ENCODE measurements at places on chromosomes 5 and 9.

DNA sequence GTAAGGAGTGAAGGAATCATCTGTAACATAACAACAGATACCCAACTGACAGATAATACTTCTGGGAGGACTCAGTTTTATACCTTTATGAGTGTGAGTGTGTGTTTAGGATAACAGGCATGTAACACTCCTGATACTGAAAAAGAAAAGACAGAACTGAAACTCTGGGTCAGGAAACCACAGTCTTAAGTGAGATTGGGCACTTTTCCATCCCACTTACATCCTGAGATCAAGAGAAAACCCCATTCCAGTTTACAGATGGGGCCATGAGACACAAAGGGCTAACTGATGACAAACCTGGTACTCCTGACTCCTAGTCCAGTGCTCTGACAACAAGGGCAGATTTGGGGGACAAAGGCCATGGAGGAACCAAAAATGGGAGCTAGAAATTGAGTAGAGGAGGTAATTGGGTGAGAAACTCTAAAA, 18.0 kb downstream of the IL5 start:
- DNase-seq = no peak

DNA sequence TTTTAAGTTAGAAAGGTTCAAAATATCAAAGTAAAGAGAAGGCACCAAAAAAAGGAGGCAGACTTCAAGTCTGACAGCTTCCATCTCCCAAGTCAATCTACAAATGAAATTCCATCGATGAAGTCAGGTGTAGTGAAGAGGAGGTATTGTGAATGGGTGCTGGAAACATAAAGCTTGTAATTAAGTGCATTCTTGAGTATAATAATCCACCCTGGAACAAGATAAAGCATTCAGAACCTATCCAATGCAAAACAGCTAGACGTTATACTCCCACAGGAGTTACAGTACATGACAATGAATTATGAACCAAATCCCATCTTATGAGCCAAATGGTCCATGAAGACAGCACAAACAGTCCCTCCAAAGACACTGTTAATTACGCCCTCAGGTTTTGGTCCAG, 22.3 kb downstream of the BNC2 start:
- no peak for DNase-seq

DNA sequence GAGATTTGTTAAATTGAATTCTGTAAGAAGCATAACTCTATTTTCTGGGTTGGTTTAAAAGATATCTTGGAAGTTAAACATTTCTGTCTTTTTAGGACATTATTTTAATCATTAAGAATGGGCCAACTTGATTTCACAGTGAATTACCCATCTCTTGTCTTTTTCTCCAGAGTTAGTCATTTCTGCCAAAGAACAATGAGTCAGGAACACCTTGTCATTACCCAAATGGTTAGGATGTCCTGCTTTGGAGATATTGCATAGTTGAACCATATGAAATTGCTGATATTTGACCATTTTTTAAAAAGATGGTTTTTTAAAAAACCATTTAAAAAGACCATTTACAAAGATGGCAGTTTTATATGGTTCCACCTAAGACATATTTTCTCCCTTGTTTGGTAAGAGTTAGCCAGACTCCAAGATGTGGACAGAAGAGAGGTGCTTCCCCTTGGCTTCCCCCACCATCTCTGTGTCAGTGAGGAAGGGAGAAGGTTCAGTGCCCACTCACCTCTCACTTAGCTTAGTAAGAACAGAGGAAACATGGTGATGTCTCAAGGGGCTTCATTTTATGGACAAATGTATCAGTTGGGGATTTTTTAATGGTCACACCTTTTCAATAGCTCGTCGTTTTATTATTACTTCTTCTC, 103.0 kb downstream of the PCSK1 start:
- no peak for DNase-seq

DNA sequence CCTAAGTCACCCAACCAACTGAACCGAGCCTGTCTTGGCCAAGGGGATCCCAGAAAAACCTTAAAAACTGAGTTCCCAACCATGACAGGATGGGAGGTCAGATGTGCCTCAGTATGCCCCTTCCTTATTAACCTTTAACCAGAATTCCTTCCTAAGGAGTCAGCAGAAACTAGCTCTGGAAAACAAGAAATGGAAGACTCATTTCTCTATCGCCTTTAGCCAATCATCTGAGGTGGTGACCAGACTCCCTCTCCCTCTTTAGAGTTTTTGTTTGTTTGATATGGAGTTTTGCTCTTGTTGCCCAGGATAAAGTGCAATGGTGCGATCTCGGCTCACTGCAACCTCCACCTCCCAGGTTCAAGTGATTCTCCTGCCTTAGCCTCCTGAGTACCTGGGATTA, 37.5 kb downstream of the SLC28A3 start:
- no peak for DNase-seq

DNA sequence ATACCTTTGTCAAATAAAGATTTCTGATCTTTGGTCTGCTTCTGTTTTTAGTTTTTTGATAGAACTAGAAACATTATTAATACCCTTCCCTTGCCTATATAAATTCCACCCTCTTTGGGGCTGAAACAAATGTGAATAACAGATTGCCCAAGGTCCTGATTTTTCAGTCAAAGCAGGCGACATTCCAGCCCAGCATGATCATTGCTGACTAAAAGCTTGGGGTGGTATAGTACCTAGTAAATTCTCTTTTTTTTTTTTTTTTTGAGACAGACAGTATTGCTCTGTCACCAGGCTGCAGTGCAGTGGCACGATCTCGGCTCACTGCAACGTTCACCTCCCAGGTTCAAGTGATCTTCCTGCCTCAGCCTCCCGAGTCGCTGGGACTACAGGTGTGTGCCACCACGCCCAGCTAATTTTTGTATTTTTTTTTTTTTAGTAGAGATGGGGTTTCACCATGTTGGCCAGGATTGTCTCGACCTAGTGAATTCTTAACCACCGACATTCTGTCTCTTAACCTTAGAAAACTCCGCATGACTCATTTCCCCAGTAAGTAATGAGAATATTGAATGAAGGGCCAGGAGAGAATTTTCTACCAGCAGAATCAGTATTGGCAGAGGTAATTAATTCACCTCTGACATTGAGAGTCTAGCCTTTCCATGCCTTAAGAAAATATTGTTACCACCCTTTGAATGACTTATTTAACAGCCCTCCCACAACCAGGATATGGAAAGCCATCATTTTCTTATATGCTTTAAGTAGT, 226.4 kb downstream of the GNA14 start:
- no peak for DNase-seq

GRCh38 chr9:34884747-34885189, 73.3 kb upstream of the PHF24 start:
- no peak for DNase-seq

DNA sequence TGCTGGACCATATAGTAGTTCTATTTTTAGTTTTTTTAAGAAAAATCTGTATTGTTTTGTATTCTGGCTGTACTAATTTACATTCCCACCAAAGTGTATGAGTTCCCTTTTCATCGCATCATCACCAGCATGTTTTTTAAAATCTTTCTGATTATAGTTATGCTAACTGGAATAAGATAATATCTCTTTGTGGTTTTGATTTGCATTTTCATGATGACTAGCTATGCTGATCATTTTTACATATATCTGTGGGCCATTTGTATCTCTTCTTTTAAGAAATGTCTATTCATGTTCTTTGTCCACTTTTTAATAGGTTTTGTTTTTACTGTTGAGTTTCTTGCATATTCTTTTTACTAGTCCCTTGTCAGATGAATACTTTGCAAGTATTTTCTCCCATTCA, 238.0 kb downstream of the FBXO4 start:
- DNase-seq = no peak

GRCh38 chr5:126274076-126274762, 149.0 kb upstream of the GRAMD2B start:
- no peak for DNase-seq

GRCh38 chr9:137920753-137921152, 43.2 kb downstream of the CACNA1B start:
- DNase-seq = no peak

- DNase-seq = no peak
Measured at GRCh38 chr5:157713830-157714595, 17.2 kb upstream of the THG1L start.

Data from CD14-positive monocyte (primary cell).